H7 (cell line): ENCODE measurements at places on chromosomes 7 and 10.

DNA sequence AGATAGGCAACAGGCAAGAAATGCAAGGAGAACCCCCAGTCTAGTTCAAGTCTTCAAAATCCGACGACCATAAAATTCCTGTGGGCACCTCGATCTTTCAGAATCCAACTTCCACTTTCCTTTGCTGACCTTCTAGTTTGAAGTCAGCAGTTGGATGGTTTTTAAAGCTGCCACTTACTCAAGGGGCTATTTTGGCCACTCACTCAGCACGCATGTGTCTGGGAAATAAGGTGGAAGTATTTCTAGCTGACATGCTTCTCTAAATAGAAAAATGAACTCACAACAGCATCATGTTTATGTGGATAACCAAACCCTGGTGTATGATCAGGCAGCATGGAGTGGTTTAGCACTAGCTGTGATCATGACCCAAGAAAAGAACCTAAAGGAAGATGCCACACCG lies at the start of gene NRAP:
Gene NRAP, minus strand, starts transcription at position 134 of the 400 bp plus-strand sequence. CDS start 159 bp downstream, outside the sequence.
- no peak for DNase-seq

DNA sequence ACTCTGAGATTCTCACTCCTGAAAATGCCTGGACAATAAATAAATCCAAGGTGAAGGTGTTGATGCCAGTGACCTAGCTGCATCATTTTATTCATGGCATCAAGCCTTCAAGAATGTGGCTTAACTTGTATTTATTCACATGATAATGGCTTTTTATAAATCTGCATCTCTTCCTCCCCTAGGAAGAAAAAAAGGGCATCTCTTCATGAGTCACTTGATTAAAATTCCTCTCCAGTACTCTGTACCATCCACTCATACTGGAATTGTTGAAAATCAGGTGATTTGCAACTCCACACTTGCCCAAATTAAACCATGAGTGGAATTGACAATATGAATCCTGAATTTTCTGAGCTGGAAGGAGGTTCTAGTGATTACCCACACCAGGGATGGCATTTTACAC lies 30.2 kb downstream of the PTPRE start:
- peak; percentile 8 for DNase-seq

DNA sequence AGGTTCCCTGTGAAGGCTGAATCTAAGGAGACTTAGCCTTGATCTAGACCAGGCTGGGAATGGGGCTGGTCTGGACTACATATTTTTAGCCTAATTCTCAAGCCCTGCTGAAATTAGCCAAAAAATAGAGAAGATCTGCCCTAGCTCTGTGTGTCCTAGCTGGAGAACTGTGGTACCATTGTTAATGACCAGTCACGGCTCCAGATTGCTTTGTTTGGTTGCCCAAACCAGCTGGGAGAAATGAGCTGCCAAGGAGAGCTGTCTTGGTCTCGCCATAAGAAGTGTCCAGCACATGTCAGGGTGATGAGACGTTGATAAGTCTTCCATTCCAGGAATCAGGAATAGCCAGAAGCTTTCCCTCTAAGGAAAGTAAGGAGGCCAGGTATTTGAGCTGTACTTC lies 20.7 kb downstream of the GBX1 start:
- DNase-seq, result no peak

DNA sequence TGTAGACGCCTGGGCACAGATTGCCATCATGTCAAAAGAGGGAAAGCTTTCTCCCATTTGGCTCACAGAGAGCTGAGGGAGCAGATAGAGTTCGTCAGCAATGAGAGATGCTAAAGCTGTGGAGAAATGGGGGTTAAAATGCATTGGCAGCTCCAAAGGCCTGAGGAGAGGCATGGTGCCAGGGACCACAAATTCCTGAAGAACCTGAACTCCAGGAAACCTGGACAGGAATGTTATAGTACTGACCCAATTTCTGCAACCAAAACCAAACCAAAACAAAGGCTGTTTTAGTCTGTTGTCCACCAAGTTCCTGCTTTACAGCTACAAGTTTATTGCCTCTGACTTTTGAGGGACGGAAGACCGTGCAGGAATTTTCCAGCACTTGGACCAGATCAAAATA lies 575.7 kb downstream of the REEP3 start:
- DNase-seq, result no peak

GRCh38 chr10:79946271-79947082 lies 2.4 kb downstream of the SFTPD start:
- DNase-seq, result no peak

DNA sequence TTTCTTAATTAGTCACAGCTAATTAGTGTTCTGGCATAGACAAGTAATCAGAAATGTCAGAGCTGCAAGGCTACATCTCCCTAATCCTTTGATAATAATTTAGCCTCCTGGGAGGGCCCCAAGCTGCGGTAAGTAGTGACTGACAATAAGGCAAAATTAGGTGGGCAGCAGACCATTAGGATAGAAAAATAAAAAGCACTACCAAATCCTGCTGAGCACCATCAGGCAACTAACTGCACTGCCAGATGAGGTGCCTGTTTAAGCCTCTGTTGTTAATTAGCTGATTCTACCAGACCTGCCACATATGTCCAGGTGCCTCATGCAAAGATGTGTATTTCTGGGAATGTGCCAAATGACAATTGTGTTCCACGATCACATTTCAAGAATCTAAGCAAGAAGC lies 32.5 kb upstream of the FEZF1 start:
- no peak for DNase-seq

- DNase-seq, result no peak
Measured at GRCh38 chr7:105191331-105191730, 177.3 kb downstream of the KMT2E start.

- DNase-seq, result no peak
Measured at GRCh38 chr10:103712146-103712545, 143.2 kb downstream of the SH3PXD2A start.

DNA sequence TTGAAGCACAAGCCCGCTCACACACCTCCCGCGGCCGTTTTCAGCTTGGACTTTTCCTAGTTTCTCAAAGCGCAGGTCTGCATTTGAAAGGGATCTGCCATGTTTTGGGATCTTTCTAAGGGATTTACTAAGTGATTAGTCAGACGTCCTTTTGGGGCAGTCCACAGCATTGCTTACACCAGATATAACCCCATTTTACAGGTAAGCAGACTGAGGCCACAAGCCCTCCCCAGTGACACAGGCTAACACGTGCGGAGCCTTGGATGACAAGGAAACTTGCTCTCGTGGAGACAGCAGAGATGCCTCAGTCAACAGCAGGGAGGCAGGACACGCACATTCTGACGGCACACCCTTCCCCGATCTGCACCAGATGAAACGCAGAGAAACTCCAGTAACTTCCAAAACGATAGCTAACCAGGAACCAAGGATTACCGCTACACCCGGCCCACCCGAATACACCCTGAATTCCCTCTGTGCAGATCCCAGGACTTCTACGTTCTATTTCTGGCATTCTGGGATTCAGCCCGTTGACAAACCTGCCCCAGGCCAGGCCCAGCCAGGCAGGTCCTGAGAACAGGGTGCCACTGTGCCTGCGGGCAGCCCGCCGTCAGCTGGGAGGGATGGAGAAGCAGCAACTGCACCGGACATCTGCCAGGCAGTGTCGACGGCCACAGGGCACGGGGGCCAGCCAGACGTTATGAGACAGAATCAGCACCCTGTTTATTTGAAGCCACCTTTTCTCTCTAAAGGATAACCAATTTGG lies 27.9 kb downstream of the FOXL3 start:
- no peak for DNase-seq

GRCh38 chr10:131239926-131240325 lies 71.6 kb downstream of the TCERG1L start:
- DNase-seq, result no peak

DNA sequence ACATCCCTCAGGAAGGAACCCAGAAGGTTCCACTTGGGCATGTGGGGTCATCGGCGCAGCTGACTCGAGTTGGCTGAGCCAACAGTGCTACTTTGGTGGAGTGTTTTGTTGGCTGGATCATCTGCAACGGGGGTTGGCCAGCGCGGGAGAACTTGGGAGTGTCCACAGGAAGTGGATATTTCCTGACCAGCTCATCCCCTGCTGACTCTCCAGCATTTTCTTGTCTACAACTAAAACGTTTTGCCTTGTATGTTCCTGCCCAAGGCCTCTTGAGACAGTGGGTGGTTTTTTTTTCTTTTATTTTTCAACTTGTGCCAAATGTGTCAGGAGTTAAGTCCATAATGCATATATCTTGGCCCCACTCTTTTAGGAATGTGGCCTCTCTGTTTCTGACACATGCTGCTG lies 208.6 kb downstream of the ZNF365 start:
- DNase-seq, result no peak

DNA sequence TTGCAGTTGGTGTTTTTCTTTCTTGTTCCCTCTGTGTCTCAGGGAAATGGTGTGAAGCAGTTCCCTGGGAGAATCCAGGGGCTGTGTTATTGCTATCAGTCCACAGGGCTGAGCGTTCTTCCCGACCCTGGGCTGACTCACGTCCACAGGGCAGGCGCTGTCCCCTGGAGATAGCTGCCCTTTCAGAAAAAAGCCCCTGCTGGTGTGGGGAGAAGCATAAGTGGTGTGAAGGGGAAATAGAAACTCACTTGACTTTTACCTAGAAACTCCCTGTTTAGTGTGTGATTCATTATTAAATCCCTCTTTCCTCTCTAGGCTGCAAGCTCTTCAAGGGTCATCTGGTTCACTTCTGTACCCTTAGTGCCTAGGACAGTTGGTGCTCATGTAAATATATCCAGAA lies 63.3 kb upstream of the SMNDC1 start:
- DNase-seq, result no peak

GRCh38 chr7:78683566-78683965 lies 769.9 kb downstream of the MAGI2 start:
- DNase-seq, result no peak
